ENCODE measurements at places on chromosomes 11 and 22. TPM values are rescaled to one million over a fixed set of nuclear protein-coding genes. Genes with fewer than 3 reads are reported as not detected.

DDI1 gene
- total RNA-seq, result under 0.01 TPM

MPZL2 gene
- not detected for total RNA-seq

UBQLNL gene
- under 0.01 TPM for total RNA-seq

UPB1 gene
- total RNA-seq, result under 0.01 TPM

SPON1 gene
- 0.43 TPM for total RNA-seq

SLC43A1 gene
- total RNA-seq, result 9.3 TPM

THYN1 gene
- total RNA-seq, result 58.3 TPM

CSRP3 gene
- total RNA-seq, result not detected

TMPRSS13 gene
- not detected for total RNA-seq

TCP11L1 gene
- 32.5 TPM for total RNA-seq

C11orf87 gene
- total RNA-seq, result not detected

CACNA1I gene
- total RNA-seq, result under 0.01 TPM

ALDH3B1 gene
- total RNA-seq, result 27.1 TPM

APOL3 gene
- total RNA-seq, result 10.4 TPM

NAALADL1 gene
- 23.7 TPM for total RNA-seq

CCDC73 gene
- total RNA-seq, result not detected

LIF gene
- 7.4 TPM for total RNA-seq

AMBRA1 gene
- total RNA-seq, result 23.7 TPM

MMP13 gene
- total RNA-seq, result not detected

CCDC81 gene
- 26.8 TPM for total RNA-seq

FAM83F gene
- total RNA-seq, result not detected

C22orf31 gene
- total RNA-seq, result not detected

OAF gene
- 29.0 TPM for total RNA-seq

AMPD3 gene
- 22.9 TPM for total RNA-seq

LRRC55 gene
- total RNA-seq, result not detected

KCNJ11 gene
- total RNA-seq, result not detected

ROM1 gene
- 3.0 TPM for total RNA-seq

B4GALNT4 gene
- 1.3 TPM for total RNA-seq

PHOX2A gene
- total RNA-seq, result not detected

RBMXL2 gene
- total RNA-seq, result not detected

CD3G gene
- not detected for total RNA-seq

USP2 gene
- total RNA-seq, result under 0.01 TPM

SPA17 gene
- total RNA-seq, result 12.1 TPM

ENTHD1 gene
- not detected for total RNA-seq

PDGFB gene
- total RNA-seq, result 11.7 TPM

UBE2L3 gene
- 56.1 TPM for total RNA-seq

POU2AF2 gene
- total RNA-seq, result not detected

CASTOR1 gene
- total RNA-seq, result 4.3 TPM

TPH1 gene
- under 0.01 TPM for total RNA-seq

CHRM1 gene
- not detected for total RNA-seq

UCP2 gene
- 6.1 TPM for total RNA-seq

KBTBD3 gene
- total RNA-seq, result 2.6 TPM

IRAG1 gene
- total RNA-seq, result 66.0 TPM

SLC15A3 gene
- 13.0 TPM for total RNA-seq

CTSW gene
- total RNA-seq, result 0.43 TPM
